ENCODE measurements at places on chromosomes 16 and 17. TPM values are rescaled to one million over a fixed set of nuclear protein-coding genes. Genes with fewer than 3 reads are reported as not detected.

The TMEM106A gene
- 15.4 TPM for total RNA-seq

GRCh38 chr17:21742326-21742725 is 50.0 kb downstream of the KCNJ18 start:
- no peaks in the 10 kb centered on the region for H3K36me3 ChIP-seq
- no peaks in the 10 kb centered on the region for H3K27me3 ChIP-seq
- H3K4me1 ChIP-seq = no peaks in the 10 kb centered on the region
- DNase-seq = no peak
- no peak overlapping the region for H3K27ac ChIP-seq

- DNase-seq = no peak
- H3K27me3 ChIP-seq = no peaks in the 10 kb centered on the region
- no peaks in the 10 kb centered on the region for H3K4me1 ChIP-seq
- H3K27ac ChIP-seq = no peak overlapping the region
Observed at GRCh38 chr16:26688699-26689098, 378.0 kb upstream of the C16orf82 start.

- peak; percentile 32 for DNase-seq
- peaks cover 6% of the 10 kb centered on the region for H3K36me3 ChIP-seq
- no peak overlapping the region for H3K27ac ChIP-seq
- H3K27me3 ChIP-seq = no peaks in the 10 kb centered on the region
- H3K4me1 ChIP-seq = no peaks in the 10 kb centered on the region
Observed at GRCh38 chr16:2238838-2239675, 2.8 kb downstream of the DNASE1L2 start.

The CTRB1 gene
- not detected for total RNA-seq

DNA sequence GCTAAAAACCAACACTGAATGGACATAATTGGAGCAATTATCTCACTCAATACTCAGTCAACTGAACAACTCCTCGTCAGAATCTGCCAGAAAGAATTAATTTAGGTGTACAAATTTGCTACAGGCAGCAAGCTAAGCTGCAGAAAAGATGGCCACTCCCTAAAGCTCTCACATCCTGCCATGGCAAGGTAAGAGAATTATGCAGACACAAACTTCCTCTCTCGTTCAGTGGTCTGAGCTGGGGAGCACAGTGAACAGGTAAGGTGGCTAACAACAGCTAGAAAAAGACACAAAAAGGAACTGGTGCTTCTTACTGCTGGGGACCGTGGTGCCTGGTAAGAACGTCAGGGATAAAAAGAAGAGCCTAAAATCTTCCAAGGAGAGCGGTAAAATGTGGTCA is 74.9 kb upstream of the BCAR1 start:
- DNase-seq = no peak
- H3K36me3 ChIP-seq = no peaks in the 10 kb centered on the region
- peaks cover 15% of the 10 kb centered on the region for H3K4me1 ChIP-seq

DNA sequence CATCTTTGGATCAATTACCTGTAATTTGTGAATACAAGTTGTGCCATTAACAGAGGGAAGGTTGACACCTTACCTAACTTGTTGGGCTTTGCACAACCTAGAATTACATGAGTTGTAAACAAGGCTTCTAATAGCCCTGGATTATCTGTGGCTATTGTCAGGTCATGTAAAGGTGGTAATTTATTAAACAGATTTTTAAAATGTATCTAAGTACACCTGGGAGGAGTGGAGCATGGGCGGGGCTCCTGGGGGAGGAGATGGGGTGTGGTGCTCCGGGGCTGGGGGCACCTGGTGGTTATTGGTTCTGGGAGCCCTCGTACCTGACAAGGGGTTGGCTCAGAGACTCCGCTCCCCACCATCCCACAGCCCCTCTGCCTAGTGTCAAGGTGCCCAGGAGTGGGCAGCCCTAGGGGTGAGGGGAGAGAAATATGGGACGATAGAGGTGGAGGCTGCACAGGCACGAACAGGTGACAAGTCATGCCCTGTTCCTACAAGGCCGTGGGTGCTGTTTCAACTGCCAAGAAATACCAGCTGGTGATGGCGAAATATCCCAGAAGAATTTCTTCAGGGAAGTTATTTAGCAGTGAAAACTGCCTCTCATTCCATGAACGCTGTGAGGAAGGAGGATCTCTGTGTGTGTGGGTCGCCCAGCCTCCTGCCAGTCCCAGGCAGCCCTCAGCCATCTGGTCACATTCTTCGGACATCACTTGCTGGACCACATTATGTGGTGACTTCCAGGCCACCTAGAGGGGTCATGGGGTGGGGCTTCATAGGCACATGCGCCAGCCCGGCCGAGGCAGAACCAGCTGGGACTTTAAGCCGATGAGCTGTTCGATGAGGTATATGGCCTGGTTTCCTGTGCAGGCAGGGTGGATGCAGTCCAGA is 55.5 kb upstream of the IRX3 start:
- no peak overlapping the region for H3K27ac ChIP-seq
- H3K27me3 ChIP-seq = peaks cover 7% of the 10 kb centered on the region
- no peaks in the 10 kb centered on the region for H3K36me3 ChIP-seq
- peaks cover 12% of the 10 kb centered on the region for H3K4me1 ChIP-seq

The EME1 gene
- 4.3 TPM for total RNA-seq

The IL32 gene
- total RNA-seq = not detected

DNA sequence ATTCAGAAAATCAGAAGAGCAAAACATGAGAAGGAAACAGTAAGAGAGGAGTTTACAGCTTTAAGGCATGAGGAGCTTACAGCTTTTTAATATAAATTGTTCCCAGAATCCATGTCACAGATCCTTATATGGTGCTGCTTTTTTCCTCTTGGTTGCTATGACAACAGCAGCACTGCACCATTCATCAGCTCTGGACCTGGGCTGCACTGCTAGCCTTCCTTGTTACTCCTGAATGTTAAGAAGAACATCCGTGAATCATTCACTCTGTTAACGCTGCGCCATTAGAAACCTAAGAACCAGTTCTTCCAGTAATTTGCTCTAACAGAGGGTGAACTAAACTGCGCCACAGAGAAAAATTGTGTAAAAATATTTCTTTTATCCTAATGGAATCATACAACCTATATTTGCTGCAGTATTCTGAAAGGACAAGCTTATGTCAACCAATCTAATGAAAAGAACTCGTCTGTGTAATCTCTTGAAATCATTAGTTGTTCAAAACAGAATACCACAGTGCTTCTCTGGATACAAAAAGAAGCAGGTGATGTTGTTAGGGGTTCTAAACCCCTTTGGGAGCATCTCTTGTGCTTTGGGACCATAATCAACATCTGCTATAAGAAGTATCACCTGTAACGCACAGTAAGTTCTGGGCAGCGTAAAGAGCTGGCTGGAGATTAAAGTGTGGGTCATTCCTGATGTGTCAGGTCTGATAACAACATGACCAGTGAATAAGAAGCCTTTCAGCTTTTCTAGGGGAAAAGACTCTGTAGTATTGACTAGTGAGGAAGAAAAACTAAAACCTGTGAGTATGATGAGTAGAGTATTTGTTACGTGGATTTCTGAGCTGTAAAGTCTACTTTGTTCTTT is 151.2 kb downstream of the TANC2 start:
- H3K4me3 ChIP-seq = no peak overlapping the region
- no peaks in the 10 kb centered on the region for H3K27me3 ChIP-seq
- H3K36me3 ChIP-seq = no peaks in the 10 kb centered on the region
- no peak overlapping the region for H3K27ac ChIP-seq

GRCh38 chr17:37247825-37248224 is 128.0 kb upstream of the C17orf78 start:
- no peak for DNase-seq
- no peaks in the 10 kb centered on the region for H3K27me3 ChIP-seq
- H3K36me3 ChIP-seq = peaks cover 25% of the 10 kb centered on the region

DNA sequence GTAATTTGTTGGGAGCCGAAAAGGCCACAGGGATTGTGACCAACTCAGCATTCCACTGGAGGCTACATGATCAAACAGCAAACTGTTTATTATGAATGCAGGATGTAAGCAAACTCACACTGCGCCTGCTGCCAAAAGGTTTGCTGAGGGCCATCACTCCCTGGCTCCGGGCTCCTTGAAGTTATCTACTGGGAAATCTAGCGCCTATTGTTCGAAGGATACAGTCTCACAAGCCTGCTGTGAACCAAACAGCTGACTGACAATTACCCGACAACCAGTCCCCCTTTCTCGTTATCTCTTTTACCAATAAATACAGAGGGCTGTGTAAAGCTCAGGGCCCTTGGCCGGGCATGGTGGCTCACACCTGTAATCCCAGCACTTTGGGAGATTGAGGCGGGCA is 52.5 kb downstream of the BCL7C start:
- peaks cover 6% of the 10 kb centered on the region for H3K4me1 ChIP-seq
- H3K36me3 ChIP-seq = no peaks in the 10 kb centered on the region
- DNase-seq = no peak
- no peak overlapping the region for H3K4me3 ChIP-seq

DNA sequence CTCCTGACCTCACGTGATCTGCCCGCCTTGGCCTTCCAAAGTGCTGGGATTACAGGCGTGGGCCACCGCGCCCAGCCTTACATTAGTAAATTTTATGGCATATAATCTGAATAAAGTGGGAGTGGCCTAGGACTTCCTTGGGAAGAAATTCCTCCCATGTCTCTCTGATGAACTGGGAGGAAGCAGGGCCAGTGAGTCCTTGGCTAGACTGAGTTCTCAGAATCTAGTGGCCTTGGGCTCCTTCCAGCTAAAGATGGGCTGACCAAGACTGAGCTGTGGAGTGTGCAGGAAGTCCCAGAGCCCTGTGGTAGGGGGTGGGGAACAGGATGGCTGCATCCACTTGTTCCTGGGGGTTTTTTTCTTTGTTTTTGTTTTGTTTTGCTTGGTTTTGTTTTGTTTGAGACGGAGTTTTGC is 10.0 kb upstream of the NAGLU start:
- no peaks in the 10 kb centered on the region for H3K36me3 ChIP-seq
- peaks cover 54% of the 10 kb centered on the region for H3K4me1 ChIP-seq
- H3K27ac ChIP-seq = peak overlapping the region; percentile 48
- DNase-seq = peak; percentile 66

The C16orf46 gene
- total RNA-seq = not detected

DNA sequence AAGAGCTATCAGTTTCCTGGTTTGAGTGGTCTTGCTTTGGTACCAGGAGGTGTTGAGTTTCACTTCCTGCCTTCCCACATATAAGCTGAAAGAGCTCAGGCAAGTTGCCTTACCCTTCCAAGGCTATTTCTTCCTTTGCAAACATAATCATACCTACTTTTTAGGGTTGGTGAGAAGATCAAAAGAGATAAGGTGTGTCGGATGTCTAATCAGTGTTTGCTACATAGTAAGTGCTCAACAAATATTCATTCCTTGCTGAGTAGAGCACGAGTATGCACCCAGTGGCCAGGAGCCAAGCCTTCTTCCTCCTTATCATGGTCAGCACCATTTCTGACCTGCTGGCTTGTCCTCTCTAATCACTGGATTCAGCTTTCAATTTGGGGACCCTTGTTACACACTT is 12.7 kb upstream of the TMEM98 start:
- DNase-seq = no peak
- no peaks in the 10 kb centered on the region for H3K27me3 ChIP-seq
- no peak overlapping the region for H3K4me3 ChIP-seq
- H3K4me1 ChIP-seq = peaks cover 12% of the 10 kb centered on the region
- H3K27ac ChIP-seq = no peak overlapping the region
- no peaks in the 10 kb centered on the region for H3K36me3 ChIP-seq

The OVCA2 gene
- 67.3 TPM for total RNA-seq

- no peak overlapping the region for H3K4me3 ChIP-seq
- no peak for DNase-seq
- peaks cover 12% of the 10 kb centered on the region for H3K27me3 ChIP-seq
Observed at GRCh38 chr16:15808071-15808470, 48.8 kb downstream of the MYH11 start.

DNA sequence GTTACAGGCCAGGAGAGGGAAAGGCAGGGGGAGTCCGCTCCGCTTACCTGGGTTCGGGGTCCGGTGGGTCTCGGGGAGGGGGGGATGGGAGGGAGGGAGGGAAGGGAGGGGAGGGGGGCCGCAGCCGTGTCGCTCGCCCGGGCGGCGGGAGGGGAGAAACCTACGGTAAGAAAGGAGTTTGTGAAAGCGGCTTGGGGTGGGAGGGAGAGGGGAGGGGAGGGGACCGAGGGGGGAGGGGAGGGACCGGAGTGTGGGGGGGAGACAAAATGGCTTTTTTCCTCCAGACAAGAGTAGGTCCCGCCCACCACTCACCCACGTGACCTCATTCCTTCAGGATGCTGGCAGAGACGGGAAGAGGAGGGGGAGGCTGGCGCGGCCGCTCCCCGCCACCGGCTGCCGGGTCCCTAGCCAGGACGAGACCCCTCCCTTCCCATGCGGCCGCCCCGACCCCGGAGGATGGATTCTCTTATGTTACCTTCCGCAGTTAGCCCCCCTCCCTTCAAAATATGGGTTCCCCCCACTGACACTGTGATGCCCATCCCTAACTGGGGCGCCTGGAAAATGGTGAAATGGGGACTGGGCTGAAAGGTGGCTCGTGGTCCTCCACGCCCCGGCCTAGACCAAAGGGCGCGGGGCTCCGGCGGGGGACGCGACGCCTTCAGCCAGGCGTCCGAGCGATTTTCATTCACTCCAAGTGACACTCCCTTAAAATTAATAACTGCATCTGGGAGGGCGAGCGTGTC is at the start of gene PCGF2:
PCGF2 (minus strand) TSS at position 188 of the 743 bp plus-strand sequence. CDS start 7,934 bp downstream, outside the sequence.
- no peaks in the 10 kb centered on the region for H3K27me3 ChIP-seq
- peak within 1 kb of the TSS; percentile 88 for H3K4me3 ChIP-seq

- H3K36me3 ChIP-seq = no peaks in the 10 kb centered on the region
- H3K27me3 ChIP-seq = no peaks in the 10 kb centered on the region
- H3K4me3 ChIP-seq = no peak overlapping the region
- no peak overlapping the region for H3K27ac ChIP-seq
Observed at GRCh38 chr17:82804442-82805191, 35.2 kb downstream of the ZNF750 start.

The ABCA6 gene
- total RNA-seq = 6.4 TPM

- DNase-seq = peak; percentile 23
- 0 out of 2 replicates have a peak, but pooled peaks cover 8% of the 10 kb centered on the region for H3K36me3 ChIP-seq
- H3K4me3 ChIP-seq = peak overlapping the region; percentile 86
- H3K27ac ChIP-seq = no peak overlapping the region
- peaks cover 15% of the 10 kb centered on the region for H3K4me1 ChIP-seq
Observed at GRCh38 chr17:50096092-50096491, 941 bp downstream of the PDK2 start.

DNA sequence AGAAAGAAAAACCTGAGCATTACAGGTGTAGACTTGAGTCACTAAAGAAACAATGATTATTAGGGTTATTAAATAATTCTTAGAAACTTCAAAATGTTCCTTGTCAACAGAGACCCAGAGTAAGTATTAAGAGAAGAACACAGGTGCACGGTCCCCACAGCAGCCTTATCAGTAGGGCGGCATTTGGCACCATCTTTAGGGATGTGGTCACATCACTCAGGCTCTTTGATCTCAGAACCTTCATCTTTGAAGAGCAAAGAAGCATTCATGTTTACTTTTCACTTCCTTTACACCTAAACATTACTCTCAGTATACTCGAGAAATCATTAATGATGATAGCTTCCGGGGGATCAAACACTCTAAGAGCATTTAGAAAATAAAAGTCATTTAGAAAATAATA is 928.7 kb downstream of the KCNJ2 start:
- DNase-seq = no peak
- H3K27ac ChIP-seq = no peak overlapping the region
- no peaks in the 10 kb centered on the region for H3K27me3 ChIP-seq
- H3K36me3 ChIP-seq = no peaks in the 10 kb centered on the region

The PPP1R27 gene
- total RNA-seq = not detected

Measured in GM23248 (cell line).